Breast epithelium (tissue), 4 donors: ENCODE measurements at places on chromosomes 3 and 15. TPM values are rescaled to one million over a fixed set of nuclear protein-coding genes. Genes with fewer than 3 reads are reported as not detected.

GRCh38 chr3:23055733-23056376 is 147.3 kb upstream of the UBE2E2 start:
- no peak for DNase-seq

DNA sequence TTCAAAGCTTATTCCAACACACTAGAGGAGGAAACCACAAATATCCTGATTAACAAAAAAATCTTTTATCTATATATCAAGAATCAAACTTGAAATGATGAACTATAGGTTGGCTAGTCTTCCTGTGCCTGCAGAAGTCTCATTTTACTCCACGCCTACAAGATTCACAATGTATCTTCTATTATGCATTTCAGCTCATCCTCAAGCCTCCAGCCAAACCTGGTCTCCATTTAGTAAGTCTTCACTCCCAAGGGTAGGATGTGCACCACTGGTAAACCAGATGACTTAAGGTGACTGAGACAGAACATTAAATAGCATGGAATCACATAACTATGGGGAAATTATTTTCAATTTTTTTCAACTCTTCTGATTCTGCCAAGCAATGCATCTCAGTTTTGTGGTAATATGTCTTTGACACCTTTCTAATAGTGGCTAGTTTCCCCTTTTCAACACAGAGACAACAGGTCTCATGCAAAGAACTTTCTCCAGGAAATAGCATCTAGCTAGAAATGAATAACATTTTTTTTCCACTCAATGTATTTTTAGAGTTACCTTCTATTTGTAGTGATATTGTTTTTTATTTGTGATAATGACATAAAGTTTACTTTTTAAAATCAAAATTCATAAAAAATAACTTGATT is 166.9 kb downstream of the TNIK start:
- DNase-seq: no peak

DNA sequence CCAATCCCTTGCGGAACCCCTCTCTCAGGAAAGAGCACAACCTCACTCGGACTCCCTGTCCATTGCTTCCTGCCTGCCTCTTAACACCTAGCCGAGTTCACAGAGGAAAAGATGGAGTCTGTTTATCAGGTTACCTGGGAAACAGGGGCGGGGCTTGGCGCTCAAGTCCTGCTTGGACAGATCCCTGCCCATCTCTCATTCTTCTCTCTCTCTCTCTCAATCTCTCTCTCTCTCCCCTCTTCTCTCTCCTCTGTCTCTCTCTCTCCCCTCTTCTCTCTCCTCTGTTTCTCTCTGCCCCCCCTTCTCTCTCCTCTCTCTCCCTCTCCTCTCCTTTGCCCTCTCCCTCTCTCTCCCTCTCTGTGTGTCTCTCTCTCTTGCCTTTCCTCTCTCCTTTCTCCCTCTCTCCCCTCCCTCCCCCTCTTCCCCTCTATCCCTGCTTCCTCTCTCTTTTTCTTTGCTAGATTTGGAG is at the start of gene EFHB:
Gene EFHB (minus strand): TSS at position 120 of the 469 bp plus-strand sequence. CDS start 199 bp downstream, outside the sequence.
- no peak for DNase-seq

- no peak for DNase-seq
Measured at GRCh38 chr3:7766530-7766929, 735.1 kb upstream of the LMCD1 start.

DNA sequence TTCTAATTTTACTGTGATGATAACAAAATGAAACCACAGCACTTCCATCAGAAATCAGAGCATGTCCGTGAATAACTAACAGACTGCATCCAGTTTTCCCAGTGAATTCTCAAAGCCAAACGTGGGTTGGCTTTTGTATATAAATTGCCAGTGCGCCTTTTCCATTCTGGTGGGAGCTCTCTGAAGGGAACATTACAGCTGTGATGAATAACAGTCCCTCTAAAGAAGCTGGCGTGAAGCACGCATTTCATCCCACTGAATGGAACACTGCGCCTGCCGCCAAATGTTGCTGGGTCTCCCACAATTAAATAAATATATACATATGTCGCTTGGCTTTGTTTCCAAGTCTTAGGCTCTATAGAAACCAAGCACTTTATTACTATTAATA is 113.0 kb upstream of the PFN2 start:
- DNase-seq: no peak

GRCh38 chr3:138398791-138399575 is 35.4 kb upstream of the ESYT3 start:
- no peak for DNase-seq

GRCh38 chr3:116929505-116930222 is 220.1 kb downstream of the TUSC7 start:
- no peak for DNase-seq

DNA sequence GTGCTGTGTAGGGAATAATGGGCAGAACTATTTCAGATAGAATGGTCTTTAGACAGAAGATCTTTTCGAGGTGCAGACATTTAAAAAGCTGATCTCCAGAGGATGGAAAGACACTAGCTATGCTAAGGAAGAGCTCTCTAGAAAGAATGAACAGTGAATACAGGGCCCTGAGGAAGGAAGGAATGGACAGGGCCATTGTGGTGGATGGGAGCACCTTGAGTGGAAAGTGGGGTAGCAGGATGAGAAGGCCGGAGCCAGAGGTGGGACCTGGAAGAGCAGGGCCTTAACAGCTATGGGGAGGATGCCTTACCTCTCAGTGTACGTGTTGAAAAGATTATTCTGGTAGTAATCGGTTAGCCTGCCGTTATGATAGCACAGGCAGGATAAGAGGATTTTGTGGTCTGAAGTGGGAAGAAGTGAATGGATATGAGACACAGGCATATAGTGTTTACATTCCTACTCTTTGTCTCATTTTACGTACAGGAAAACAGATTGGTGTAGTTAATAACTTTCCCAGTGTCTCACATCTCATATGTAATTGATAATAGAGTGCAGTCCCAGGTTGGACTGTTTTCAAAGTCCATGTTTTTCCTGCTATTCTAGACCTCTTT is 172.4 kb downstream of the KLHL25 start:
- no peak for DNase-seq

- DNase-seq: no peak
Measured at GRCh38 chr3:191566469-191566868, 105.5 kb downstream of the PYDC2 start.

DNA sequence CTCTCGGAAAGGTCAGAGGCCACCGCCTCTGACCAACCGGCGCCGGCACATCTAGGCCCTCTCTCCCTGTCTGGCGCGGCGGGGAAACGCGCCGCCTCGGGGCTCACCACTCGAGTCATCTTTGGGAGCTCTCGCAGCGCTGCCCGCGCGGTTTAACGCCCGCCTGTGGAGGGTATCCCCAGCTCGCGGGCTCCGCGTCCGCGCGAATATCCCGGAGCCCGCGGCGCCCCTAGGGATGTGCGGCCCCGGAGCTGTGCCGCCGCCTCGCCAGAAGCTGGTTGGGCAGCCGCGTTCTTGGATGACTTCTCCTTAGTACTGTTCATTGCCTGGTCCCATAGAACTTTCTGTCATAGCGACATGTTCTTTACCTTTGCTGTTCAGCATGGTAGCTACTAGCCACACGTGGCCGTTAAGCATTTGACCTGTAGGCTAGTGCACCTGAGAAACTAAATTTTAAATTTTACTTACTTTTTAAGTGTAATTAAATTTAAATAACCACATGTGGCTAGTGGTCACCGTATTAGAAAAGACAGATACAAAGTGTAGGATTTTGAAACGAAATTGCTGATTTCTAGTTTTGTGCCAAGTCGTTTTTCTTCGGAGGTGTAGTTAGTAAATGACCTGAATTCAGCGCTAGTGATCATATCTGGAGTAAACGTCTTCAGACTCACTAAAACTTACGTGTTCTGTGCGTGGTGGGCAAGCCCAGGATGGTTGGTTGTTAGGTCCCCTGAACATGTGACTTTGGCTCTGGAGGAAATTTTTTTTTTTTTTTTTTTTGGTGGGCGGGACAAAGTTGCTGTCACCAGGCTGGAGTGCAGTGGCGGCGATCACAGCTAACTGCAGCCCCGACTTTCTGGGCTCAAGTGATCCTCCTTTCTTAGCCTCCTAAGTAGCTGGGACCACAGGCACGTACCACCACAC is 835 bp downstream of the ARIH2 start:
- no peak for DNase-seq

GRCh38 chr3:42541079-42541478 is 38.6 kb downstream of the VIPR1 start:
- DNase-seq: no peak

DNA sequence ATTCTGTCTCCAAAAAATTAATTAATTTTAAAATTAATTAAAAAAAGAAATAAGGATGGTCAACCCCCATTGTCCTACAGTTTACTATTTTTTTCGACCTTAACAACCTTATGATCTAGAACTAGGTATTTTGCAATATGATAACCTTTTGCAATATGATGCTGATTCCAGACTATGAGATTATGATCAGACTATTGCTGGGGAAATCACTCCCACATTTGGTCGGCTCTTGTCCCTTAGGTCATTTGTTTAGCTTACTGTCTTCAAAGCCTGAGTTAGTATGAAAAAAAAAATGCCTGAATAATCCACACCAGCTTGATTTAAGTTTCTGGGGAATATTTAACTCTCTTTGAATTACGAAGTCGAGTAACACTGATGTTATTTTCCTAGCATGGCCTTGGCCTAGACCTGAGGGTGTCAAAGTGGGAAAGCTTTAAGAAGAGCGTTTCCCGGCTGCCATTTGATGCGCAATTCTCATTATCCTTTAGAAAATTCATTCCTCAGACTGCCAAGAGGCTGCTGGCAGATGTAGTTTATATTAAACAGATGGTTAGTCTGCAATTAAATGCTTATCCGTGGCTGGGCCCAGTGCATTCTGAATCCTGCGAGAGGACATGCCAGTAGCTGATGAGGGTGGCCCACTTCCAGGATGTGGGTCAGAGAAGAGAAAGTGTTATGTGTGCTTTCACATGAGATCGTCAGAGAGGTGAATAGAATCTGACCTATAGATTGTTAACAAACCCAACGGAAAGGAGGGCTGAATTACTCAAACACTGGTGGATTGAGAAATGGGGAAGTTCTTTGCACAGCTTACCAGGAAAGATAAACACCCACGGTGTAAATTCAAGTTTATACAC is 496.0 kb upstream of the THBS1 start:
- no peak for DNase-seq

DNA sequence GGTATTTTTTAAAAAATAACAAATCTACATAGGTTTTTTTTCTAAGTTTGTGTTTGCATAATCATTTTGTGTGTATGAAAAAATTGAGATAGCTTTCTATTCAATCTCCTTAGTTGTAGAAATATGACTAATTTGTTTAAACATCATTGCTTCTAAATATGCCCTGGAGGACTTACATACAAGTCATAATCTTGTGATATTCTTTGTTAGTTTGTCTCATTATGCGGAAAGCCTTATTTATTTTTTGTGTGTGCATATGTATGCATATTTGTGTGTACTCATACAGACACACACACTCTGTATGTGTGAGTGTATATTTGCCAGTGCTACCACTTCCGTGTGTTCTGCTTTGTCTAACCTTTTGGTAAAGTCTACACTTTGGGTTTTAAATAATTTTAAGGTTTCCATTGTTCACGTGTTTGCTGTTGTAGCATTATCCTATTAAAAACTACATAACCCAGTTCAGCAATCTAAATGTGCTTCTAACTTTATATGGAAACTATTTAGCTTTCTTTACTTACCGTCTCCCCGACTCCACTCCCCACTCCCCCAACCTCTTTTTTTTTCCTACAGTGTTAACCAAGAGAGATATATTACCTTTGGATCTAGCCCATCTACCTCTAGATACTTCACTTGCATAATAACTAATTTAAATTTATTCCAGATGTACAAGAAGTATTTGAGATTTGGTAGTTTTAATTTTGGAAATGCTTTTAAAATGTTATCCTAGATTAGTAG is 111.7 kb downstream of the FNDC3B start:
- DNase-seq: no peak

DNA sequence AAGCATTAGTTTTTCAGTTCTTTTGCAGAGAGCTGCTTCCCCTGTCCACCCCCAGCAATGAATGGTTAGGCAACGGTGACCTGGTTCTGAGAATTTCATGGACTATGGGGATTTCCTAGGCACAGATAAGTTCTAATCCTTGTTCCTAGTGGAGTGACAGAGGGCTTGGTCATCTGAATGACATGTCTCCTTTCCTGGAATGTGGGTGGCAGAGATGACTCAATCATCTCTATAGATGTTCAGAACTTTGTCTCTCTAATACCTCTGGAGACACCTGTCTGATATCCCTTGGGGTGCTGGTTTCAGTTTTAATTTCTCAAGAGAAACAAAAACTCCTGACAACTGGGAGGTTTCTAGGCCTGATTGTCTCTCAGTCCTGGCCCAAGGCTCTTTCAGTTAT is 10.4 kb downstream of the PLA2G4E start:
- no peak for DNase-seq

- no peak for DNase-seq
Measured at GRCh38 chr15:29150515-29151483, 118.8 kb downstream of the NSMCE3 start.

DNA sequence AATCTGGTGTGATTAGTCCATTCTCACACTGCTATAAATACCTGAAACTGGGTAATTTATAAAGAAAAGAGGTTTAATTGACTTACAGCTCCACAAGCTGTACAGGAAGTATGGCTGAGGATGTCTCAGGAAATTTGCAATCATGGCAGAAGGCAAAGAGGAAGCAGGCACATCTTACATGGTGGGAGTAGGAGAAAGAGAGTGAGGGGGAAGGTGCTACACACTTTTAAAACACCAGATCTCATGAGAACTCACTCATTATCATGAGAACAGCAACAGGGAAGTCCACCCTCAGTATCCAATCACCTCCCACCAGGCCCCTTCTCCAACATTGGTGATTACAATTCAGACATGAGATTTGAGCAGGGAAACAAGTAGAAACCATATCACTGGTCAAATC is 24.0 kb upstream of the ACP3 start:
- no peak for DNase-seq

GRCh38 chr3:167228135-167228534 is 152.0 kb downstream of the ZBBX start:
- no peak for DNase-seq

- DNase-seq: no peak
Measured at GRCh38 chr3:9398700-9399336, 1.4 kb downstream of the SETD5 start.

DNA sequence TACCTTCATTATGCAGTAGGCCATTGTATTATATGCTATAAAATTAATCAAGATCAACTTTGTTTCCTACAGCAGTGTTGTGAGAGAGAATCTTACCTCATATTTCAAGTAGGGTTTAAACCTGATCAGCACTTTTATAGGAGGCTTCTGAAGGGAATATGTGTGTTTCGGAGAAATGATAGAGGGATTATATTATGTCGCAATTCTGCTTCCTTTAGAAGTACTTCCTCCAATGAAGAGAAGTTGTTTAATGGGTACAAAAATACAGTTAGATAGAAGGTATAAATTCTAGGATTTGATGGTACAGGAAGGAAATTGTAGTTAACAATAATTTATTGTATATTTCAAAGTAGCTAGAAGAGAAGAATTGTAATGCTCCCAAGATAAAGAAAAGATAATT is 54.9 kb downstream of the NSUN3 start:
- DNase-seq: no peak

The TMEM207 gene
- not detected for total RNA-seq

The A4GNT gene
- not detected for total RNA-seq

The FBXW12 gene
- total RNA-seq: 0.66 TPM

The GALNT15 gene
- 68.5 TPM for total RNA-seq

The ANKRD28 gene
- total RNA-seq: 89.8 TPM

The SH2D7 gene
- not detected for total RNA-seq

The PLD1 gene
- 21.1 TPM for total RNA-seq

The STRIT1 gene
- total RNA-seq: not detected

The SOX14 gene
- not detected for total RNA-seq
